ENCODE measurements at places on chromosomes 11 and 22.
A peak's percentile ranks its signal among the peaks of the same experiment; 100 is the strongest.

GRCh38 chr22:42357634-42358296 lies 74.4 kb downstream of the NFAM1 start:
- DNase-seq, result no peak

GRCh38 chr11:118180300-118180703 lies 3.9 kb upstream of the SCN2B start:
- no peak for DNase-seq

- peak; percentile 64 for DNase-seq
Measured at GRCh38 chr11:9573775-9574621, 528 bp downstream of the WEE1 start.

GRCh38 chr22:43390872-43391271 lies 20.9 kb upstream of the MPPED1 start:
- no peak for DNase-seq

DNA sequence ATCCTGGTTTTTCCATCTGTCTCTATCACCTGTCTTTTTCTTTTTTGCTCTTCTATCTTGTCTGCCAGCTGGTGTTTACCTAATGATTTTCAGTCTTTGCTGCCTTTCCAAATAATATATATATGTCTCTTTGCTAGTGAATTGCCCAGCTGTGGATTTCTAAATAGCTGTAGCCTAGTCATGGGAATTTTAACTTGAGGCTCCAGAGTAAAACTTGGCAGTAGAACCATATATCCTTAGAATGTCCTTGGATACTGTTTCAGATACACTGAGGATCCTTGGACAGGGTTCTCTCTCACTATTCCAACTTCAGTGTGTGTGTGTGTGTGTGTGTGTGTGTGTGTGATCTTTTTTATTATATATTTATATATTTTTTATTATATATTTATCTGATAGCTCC lies 2285.3 kb downstream of the LRRC4C start:
- no peak for DNase-seq

GRCh38 chr11:76682684-76683083 lies 12.1 kb upstream of the LRRC32 start:
- DNase-seq, result peak; percentile 79

GRCh38 chr11:13327421-13327820 lies 49.8 kb downstream of the BMAL1 start:
- peak; percentile 31 for DNase-seq

GRCh38 chr11:32434356-32435151 lies 785 bp downstream of the WT1 start:
- DNase-seq, result no peak

GRCh38 chr11:126308271-126308671 lies 4.4 kb downstream of the DCPS start:
- DNase-seq, result no peak

- no peak for DNase-seq
Measured at GRCh38 chr22:17514084-17514483, 49.2 kb upstream of the SLC25A18 start.

DNA sequence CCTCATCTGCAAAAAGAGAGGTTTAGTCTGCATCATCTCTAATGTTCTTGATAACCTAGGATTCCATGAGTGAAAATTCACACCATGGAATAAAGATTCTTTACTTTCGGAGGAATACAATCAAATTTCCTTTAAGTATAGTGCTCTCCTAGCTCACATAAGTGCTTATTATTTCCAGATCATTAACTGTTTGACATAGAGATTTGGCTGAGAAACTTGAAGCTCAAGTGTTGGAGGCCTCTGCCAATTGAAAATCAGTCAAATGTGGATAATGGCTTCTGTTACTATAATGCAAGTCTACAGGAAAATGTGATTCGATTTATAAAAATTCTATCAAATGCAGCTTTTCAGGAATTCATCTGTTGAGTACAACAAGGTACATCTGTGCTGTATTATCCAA lies 144.6 kb downstream of the KIF18A start:
- DNase-seq, result peak; percentile 28

GRCh38 chr11:16406226-16406625 lies 49.9 kb upstream of the SOX6 start:
- DNase-seq, result no peak

DNA sequence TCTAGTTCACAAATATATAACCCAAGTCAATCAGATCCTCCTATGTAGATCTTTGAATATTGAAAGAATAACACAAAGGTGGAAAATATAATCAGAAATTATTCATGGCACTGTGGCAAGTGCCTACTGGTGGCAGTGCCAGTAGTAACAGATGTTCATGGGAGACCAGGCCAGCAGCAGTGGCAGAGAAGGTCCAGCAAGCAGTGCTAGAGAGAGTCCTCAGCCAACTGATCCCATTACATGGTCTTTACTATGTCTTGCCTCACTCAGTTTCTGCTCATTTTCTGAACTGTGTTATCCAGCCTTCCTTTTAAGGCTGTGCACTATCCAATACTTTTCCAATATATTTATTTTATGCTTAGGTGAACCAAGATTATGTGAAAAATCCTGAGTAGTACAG lies 124.9 kb downstream of the MRTFA start:
- DNase-seq, result no peak

DNA sequence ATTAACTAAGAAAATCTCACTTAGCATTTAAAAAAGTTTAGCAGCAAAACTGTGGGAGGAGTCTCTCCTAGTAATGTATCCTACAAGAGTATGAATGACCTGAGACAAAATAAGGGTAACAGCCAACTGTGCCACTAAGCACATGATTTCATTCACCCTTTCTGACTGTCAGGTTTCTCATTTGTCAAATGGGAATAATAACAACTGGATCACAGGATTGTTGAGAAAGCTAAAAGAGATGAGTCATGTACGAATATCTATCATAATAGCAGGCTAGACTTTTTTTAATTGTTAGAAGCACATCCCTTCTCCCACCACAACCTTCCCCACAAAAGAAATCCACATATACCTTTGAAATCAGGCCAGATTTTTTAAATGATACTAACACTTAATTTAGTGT lies 39.5 kb downstream of the MTMR2 start:
- no peak for DNase-seq

GRCh38 chr11:122995526-122995925 lies 13.9 kb upstream of the BSX start:
- DNase-seq, result no peak

DNA sequence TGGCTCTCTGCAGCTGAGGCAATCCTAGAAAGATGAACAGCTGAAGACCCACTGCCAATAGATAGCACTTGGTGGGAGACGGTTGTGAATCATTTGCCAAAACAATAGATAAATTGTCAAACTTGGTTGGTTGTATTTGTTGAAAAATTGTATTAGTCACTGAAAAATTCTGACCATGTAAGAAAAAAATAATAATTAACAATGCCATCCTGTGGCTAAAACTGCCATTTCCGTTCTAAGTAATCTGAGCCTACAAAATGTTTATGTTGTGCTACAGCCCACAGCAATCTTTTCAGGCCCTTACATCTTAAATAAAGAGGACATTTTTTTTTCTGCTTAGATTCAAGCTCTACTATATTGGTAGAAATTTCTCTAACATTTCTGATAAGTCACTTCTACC lies 103.2 kb upstream of the ANO3 start:
- DNase-seq, result no peak

DNA sequence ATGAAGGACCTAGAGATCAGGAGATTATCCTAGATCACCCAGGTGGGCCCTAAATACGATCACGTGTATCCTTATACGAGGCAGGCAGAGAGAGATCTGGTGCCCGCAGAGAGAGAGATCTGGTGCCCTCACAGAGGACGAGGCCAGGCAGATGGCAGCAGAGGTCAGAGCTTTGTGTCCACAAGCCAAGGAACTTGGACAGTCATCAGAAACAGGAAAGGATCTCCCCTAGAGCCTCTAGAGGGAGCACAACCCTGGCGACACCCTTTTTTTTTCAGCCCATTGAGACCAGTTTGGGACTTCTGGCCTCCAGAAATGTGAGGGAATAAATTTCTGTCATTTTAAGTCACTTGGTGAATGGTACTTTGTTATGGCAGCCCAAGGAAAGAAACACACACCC lies 25.5 kb upstream of the TIMP3 start:
- no peak for DNase-seq

DNA sequence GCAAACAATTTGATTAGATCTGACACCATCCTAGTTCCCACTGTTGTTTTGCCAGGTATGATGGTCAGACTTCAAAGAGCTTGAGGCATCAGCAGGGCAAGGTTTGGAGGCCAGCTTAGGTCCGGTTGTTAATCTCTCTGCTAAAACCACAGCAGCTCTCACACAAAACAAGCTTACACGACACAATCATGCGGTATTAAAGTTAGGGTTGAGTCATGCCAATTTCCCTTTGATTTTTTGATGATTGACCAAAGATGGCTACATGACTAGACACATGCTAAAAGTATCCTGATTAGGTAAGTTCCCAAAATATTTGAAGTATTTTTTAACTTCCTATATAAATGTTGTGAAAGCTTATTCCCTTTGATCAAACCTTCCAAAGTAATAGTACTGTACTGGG lies 145.9 kb downstream of the ELP4 start:
- no peak for DNase-seq

DNA sequence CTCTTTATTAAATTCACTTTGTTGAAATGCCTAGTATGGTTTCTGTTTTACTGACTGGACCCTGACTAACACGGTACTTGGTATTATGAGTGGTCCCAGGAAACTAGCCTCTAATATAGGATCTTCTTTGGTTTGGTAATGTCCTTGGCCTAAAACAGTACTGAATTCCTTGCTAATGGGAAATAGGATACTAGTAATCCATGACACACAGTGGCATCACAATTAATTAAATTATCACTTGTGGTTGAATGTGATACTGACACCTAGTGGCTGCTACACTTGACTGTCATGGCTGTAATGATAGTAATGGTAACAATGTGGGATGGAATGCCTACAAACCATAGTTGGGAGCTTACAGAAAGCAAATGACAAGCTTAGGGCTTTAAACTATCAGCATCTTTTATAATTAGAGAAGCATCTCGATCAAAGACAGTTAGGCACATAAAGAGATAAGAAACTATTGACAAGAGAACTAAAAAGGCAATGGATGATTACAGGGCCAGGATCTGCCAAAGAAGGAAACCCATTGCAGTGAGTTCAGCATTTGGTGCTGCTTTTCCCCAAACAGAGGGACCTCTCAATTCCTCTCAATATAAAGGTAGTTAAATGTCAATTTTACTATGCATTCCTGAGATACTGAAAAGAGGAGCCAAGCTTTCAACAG lies 8.6 kb downstream of the DNHD1 start:
- peak; percentile 15 for DNase-seq

- DNase-seq, result no peak
Measured at GRCh38 chr11:117315285-117316196, 515 bp downstream of the BACE1 start.

- no peak for DNase-seq
Measured at GRCh38 chr11:69080257-69080995, 31.7 kb downstream of the TPCN2 start.

- DNase-seq, result no peak
Measured at GRCh38 chr11:130830566-130830965, 85.7 kb downstream of the SNX19 start.

DNA sequence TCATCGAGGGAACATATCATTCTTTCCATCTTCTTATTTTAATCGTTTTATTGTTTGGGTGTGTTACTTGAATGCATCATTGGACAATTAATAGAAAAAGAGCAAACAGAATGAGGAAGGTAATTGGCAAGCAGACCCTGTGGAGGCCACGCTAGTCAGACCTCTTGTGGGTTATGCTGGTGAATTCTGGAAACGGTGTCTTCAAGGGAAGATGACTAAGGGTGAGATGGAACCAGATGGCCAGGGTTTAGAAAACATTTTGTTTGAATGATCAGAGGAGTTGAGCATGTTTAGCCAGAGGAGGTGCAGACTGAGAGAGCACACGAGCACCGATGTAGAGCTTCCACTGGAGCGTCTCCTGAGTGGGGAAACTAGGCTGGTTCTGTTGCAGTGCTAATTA lies 8.5 kb downstream of the ST14 start:
- no peak for DNase-seq

GRCh38 chr11:9962722-9963121 lies 298.8 kb downstream of the SWAP70 start:
- no peak for DNase-seq

GRCh38 chr11:66335531-66336233 lies 552 bp downstream of the RIN1 start:
- no peak for DNase-seq
